GM23248 (cell line): ENCODE measurements at places on chromosomes 1 and 21. TPM values are rescaled to one million over a fixed set of nuclear protein-coding genes. Genes with fewer than 3 reads are reported as not detected.

LIPI gene
- not detected in 2 replicates for total RNA-seq

CD5L gene
- total RNA-seq: not detected in 2 replicates

MSH4 gene
- total RNA-seq: not detected in 2 replicates

FCRL4 gene
- not detected in 2 replicates for total RNA-seq

GRCh38 chr1:43991476-43992231 lies at the start of gene CCDC24:
Gene CCDC24, plus strand, starts transcription at chr1:43991599. Its CDS starts 280 bp downstream, at chr1:43991879.
- H3K4me3 ChIP-seq: peak within 1 kb of the TSS; percentile 74
- H3K27me3 ChIP-seq: no peaks in the 10 kb centered on the region
- peak; percentile 95 for DNase-seq

DNA sequence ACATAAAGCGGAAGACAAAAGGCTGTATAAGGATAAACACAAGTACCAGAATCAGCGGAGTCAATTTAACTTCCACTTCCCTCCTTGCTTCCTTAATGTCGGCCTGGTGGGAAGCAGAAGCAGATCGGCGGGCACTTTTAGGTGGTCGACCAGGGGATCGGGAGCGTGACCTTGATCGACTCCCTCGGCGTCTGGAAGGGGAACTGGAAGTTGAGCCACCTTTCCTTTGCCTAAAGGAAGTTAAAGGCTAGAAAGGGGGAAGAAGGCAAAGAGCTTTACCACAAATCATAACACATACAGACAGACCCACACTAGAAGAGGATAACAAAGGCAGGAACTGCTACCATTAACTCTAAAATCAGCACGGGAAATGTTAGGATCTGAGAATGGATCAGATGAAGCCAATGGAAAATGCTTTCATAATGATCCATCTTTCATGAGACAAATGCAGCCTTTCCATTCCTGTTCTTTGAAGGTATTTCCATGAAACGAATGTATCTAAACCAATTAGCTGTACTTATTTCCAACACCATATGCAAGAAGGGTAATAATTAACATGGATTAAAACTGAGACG lies 5.7 kb downstream of the LBR start:
- H3K27me3 ChIP-seq: no peaks in the 10 kb centered on the region
- H3K4me1 ChIP-seq: peaks cover 38% of the 10 kb centered on the region
- H3K27ac ChIP-seq: no peak overlapping the region
- DNase-seq: no peak
- H3K4me3 ChIP-seq: no peak overlapping the region

DNA sequence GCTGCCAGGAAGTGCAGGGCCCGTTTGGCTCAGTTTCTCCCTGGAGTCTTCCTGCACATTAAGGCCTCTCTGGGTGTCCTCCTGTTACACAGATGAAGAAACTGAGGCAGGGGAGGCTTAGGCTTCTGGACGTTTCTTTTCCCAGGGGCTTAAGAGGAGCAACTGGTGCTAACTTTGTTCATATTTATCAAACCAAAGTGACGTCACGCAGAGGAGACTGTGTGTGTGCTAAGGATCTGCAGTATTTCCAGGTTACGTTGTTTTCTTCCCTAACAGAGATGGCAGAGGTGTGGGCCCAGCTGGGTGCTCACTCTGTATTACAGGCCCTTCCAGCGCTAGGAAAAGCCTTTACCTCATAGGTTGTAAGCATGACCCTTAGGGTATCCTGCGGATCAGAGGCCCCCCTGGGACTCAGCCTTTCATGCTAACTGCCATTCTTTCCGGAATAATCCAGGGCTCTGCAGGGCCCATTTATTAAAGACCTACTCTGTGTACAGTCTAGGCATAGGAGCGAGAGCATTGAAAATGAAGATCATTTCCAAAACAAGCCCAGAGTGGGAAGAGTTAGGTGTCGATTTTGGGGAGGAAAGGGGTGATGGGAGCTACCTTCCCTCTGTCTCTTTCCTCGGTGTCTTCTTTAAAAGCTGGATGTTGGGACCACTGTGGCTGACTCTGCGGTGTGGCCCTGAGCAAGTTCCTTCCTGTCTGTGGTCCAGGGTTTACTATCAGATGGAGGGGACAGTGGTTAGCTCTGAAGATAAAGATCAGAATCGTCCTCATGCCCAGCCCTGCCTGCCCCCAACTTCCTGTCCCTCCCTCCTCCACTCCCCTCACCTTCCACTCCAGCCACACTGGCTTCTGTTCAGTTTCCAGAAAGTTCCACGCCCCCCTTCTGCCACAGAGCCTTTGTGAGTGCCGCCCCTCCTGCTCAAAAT lies 4.6 kb downstream of the AGTRAP start:
- peaks cover 7% of the 10 kb centered on the region; the same call in 1 of the 2 replicates for H3K4me1 ChIP-seq
- no peak overlapping the region for H3K27ac ChIP-seq
- DNase-seq: no peak
- H3K27me3 ChIP-seq: no peaks in the 10 kb centered on the region

GRCh38 chr1:24965571-24965930 lies 35.5 kb upstream of the RUNX3 start:
- H3K36me3 ChIP-seq: no peaks in the 10 kb centered on the region
- peaks cover 4% of the 10 kb centered on the region; the same call in 1 of the 2 replicates for H3K4me1 ChIP-seq
- no peak for DNase-seq
- H3K27me3 ChIP-seq: no peaks in the 10 kb centered on the region
- no peak overlapping the region for H3K27ac ChIP-seq

DNA sequence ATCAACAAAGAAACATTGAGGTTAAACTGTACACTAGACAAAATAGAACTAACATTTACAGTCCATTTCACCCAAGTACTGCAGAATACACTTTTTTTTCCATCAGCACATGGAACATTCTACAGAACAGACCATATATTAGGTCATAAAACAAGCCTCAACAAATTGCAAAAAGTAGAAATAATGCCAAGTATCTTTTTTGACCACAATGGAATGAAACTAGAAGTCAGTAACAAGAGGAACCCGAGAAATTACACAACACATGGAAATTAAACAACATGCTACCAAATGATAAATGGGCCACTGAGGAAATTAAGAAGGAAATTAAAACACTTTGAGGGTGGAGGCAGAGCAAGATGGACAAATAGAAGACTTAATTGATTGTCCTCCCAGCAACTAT lies 8.4 kb upstream of the C1orf185 start:
- no peaks in the 10 kb centered on the region for H3K4me1 ChIP-seq
- H3K27me3 ChIP-seq: peaks cover 7% of the 10 kb centered on the region
- H3K4me3 ChIP-seq: no peak overlapping the region
- DNase-seq: peak; percentile 44
